ENCODE measurements at places on chromosomes 16 and 17. TPM values are rescaled to one million over a fixed set of nuclear protein-coding genes. Genes with fewer than 3 reads are reported as not detected.

DEXI gene
- total RNA-seq, result 49.7 TPM

ITGB3 gene
- 5.6 TPM for total RNA-seq

WWOX gene
- total RNA-seq, result 23.9 TPM

LUC7L3 gene
- total RNA-seq, result 113 TPM

MYH11 gene
- total RNA-seq, result 50.9 TPM

- H3K27ac ChIP-seq, result no peak overlapping the region
- no peaks in the 10 kb centered on the region for H3K36me3 ChIP-seq
- no peaks in the 10 kb centered on the region for H3K27me3 ChIP-seq
These were observed 28.7 kb upstream of the RSL1D1 start for GRCh38 chr16:11880007-11880406.

DNA sequence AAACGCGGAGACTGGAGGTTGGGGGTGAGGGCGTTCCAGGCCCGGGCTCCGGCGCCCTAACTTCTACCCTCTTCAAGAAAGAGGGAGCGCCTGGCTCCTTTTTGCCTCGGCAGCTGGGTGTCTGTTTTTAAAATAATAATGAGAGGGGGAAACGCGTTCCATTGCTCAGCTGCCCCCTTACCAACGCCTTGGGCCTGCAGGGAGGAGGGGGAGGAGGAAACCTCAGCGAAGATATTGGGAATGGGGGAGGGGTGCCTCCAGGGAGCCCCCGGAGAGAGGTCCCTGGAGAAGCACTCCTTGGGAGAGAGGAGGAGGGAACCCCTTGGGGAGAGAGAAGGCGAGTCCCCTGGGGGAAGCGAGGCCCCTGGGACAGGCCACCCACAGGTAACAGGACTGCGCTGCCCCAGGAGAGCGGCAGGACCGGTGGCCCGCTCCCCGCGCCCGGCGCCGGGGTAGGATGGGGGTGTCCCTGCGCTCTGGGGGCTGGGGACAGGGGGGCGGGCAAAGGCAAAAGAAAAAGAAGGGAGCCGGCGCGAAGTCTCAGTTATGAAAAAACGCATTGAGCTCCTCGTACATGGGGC lies 2.7 kb downstream of the NEUROD2 start:
- H3K4me3 ChIP-seq, result no peak overlapping the region
- H3K36me3 ChIP-seq, result no peaks in the 10 kb centered on the region
- H3K27me3 ChIP-seq, result peaks cover 2% of the 10 kb centered on the region
- no peak overlapping the region for H3K27ac ChIP-seq

DNA sequence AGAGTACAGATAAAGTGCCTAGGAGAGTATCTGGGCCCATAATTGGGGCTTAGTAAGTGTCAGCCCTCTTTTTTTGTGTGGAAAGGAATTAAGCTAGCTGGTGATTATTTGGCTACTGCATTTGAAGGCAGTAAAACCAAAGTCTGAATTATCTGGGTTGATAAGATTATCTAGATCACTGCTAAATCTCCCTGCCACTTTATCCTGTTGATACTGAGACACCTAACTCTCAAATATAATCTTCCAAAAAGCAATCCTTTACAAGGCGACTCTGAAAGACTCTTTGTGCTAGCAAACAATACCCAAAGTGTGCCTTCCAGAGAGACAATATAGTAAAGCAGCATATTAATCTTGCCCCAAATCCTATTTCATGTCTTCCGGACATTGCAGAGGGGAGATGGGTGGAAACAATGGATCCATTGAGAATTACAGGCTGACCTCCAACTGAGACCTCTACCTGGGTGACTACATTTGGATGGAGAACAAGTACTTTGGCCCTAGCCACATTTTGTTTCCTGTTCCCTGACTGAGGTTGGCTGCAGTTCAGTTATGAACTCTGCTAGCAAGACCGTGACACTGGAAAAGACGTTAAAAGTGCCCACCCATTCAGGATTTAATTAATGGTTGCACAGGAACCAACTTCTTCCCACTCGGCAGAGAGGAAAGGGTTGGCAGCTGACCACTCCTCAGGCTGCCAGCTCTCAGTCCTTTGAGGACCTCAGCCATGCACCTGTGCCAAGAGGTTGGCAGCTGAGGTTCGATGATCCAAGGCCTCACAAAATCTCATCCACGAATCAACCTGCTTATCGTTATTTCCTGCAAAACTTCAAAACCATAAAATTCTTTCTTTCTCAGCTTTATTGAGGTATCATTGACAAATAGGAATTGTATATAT lies 72.6 kb downstream of the SYCE1L start:
- DNase-seq, result no peak
- H3K4me1 ChIP-seq, result no peaks in the 10 kb centered on the region
- H3K36me3 ChIP-seq, result no peaks in the 10 kb centered on the region
- H3K27me3 ChIP-seq, result no peaks in the 10 kb centered on the region
- no peak overlapping the region for H3K4me3 ChIP-seq

- H3K27ac ChIP-seq, result peak overlapping the region; percentile 14
- no peak overlapping the region for H3K4me3 ChIP-seq
- peaks cover 5% of the 10 kb centered on the region for H3K4me1 ChIP-seq
- no peaks in the 10 kb centered on the region for H3K36me3 ChIP-seq
These were observed 18.8 kb upstream of the ERN1 start for GRCh38 chr17:64148699-64149098.

DNA sequence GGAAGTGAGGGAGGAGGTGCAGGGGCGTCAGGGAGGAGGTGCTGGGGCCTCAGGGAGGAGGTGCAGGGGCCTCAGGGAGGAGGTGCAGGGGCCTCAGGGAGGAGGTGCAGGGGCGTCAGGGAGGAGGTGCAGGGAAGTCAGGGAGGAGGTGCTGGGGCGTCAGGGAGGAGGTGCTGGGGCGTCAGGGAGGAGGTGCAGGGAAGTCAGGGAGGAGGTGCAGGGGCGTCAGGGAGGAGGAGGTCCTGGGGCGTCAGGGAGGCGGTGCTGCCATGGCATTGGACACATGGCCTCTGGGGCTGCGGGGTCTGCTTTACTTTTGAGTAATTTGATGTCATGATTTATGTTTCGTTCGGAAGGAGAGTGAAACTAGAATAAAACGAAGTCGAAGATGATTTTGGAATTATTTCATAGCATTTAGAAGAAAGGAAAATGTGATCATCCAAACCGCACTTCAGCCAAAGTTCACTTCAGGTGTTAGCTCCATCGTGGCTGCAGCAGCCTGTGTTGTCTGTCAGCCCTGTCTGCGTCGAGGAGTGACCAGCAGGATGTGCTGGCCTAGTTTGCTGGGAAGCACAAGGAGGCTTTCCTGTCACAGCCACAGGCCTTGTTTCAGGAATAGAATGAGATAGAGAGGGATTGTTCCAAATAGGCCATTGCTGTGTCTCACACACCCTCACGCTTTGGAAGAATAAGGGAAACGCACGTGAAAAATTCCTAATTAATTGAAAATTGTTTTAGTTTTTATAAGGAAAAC lies 42.8 kb downstream of the RAB11FIP3 start:
- no peak overlapping the region for H3K4me3 ChIP-seq
- H3K27me3 ChIP-seq, result no peaks in the 10 kb centered on the region
- H3K36me3 ChIP-seq, result no peaks in the 10 kb centered on the region
- DNase-seq, result no peak
- no peak overlapping the region for H3K27ac ChIP-seq

GRCh38 chr16:57396786-57397185 lies 7.8 kb upstream of the CCL17 start:
- no peak for DNase-seq
- H3K27me3 ChIP-seq, result no peaks in the 10 kb centered on the region
- H3K4me3 ChIP-seq, result no peak overlapping the region
- no peaks in the 10 kb centered on the region for H3K36me3 ChIP-seq

GRCh38 chr17:4944163-4944553 lies 4.1 kb downstream of the RNF167 start:
- peaks cover 6% of the 10 kb centered on the region for H3K4me1 ChIP-seq
- H3K36me3 ChIP-seq, result no peaks in the 10 kb centered on the region
- no peak for DNase-seq
- H3K27ac ChIP-seq, result no peak overlapping the region

DNA sequence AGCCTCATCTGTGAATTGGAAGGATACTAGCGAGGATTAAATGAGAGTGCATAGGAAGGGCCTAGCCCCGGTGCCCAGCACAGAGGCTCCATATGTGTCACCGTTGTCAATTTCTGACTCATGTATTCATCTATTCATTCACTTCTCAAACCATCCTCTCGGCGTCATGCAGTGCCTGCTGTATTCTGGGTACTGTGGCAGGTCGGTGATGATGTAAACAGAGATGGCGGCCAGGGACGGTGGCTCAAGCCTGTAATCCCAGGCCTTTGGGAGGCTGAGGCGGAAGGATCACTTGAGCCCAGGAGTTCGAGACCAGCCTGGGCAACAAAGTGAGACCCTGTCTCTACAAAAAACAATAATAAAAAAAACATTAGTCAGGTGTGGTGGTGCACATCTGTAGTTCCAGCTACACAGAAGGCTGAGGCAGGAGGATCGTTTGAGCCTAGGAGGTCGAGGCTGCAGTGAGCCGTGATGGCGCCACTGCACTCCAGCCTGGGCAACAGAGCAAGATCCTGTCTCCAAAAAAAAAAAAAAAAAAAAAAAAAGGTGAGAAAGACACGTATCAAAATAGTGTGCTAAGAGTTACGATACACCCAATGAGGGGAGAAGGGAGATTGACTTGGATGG lies 4.3 kb upstream of the PPP1R1B start:
- H3K27ac ChIP-seq, result no peak overlapping the region
- no peaks in the 10 kb centered on the region for H3K27me3 ChIP-seq
- peaks cover 2% of the 10 kb centered on the region for H3K4me1 ChIP-seq
- no peak overlapping the region for H3K4me3 ChIP-seq
- DNase-seq, result no peak
- no peaks in the 10 kb centered on the region for H3K36me3 ChIP-seq

DNA sequence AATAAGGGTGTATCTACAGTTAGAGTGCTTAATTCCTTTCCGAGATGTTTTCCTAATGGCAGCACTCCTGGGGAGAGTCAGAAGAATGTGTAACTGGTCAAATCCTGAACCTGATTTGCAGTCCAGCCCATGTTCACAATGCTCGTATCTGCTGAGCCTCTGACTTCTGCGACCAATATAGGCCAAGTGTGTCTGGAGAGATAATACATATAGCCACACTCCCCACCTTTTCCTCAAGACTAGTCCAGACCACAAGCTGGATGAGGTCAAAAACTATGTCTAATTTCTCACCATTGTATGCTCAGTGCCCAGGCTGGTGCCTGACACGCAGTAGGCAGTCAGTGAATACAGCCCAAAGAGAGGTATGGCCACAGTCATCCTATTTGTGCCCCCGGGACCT lies 58.0 kb downstream of the XYLT1 start:
- no peak for DNase-seq
- no peaks in the 10 kb centered on the region for H3K27me3 ChIP-seq
- H3K36me3 ChIP-seq, result no peaks in the 10 kb centered on the region
- no peak overlapping the region for H3K4me3 ChIP-seq
- H3K27ac ChIP-seq, result no peak overlapping the region

- peak overlapping the region; percentile 77 for H3K4me3 ChIP-seq
- peak overlapping the region; percentile 73 for H3K27ac ChIP-seq
- DNase-seq, result no peak
- peaks cover 3% of the 10 kb centered on the region for H3K27me3 ChIP-seq
- H3K36me3 ChIP-seq, result no peaks in the 10 kb centered on the region
- H3K4me1 ChIP-seq, result peaks cover 3% of the 10 kb centered on the region
These were observed 658 bp downstream of the SYNRG start for GRCh38 chr17:37608351-37609169.

DNA sequence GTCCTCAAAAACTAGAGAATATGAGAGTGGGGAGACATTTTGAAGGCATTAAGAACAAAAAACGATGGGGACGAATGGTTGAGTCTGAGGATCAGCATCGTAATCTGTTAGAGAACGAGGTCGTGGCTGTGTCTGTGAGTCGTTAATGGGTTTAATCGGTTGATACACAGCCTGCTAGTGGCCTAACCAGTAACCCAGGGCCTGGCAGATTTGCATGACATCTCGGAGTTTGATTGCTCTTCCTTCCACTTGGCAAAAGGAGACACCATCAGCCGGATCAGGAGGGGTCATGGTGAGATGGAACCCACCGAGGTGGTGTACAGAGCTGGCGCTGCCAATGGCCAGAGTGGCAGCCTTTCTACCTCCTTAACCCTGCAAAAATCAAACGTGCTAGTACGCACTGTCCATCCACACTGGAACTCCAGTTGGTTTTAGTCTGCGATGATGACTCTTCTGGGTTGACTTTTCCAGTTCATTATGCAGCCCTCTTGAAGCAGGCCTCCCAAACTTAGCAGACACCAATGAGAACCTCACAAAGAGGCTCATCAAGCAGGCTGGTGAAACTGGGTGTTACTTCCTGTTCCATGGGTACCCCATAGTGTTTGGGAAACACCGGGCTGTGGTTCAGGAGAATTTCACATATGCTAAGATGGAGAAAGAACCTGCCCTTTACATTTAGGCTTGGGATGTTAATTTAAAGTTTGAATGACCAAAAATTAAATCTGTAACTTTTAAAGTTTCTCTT lies 4.1 kb downstream of the HS3ST3B1 start:
- peaks cover 3% of the 10 kb centered on the region for H3K4me1 ChIP-seq
- no peak for DNase-seq
- no peak overlapping the region for H3K4me3 ChIP-seq
- no peaks in the 10 kb centered on the region for H3K36me3 ChIP-seq

Data from ovary (tissue), 10 donors.